ENCODE measurements at places on chromosomes 1 and 21.

DNA sequence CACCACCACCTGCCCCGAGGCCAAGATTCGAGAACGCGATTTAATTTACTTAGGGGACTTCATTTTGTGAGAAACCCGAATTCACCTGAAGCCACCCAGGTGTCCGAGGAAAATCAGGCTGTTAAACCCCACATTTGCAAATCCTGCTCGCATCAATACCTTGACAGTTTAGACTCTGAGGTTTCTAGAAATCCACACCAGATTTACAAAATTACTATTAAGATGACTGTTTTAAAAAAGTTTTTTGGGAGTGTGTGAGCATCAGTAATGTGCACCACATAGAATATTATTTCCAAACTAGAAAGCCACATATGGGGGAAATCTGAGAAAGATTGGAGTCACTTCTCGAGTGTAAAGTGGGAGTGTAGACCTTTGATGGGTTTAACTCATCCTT is 685 bp downstream of the RIMKLA start:
- DNase-seq, result no peak

DNA sequence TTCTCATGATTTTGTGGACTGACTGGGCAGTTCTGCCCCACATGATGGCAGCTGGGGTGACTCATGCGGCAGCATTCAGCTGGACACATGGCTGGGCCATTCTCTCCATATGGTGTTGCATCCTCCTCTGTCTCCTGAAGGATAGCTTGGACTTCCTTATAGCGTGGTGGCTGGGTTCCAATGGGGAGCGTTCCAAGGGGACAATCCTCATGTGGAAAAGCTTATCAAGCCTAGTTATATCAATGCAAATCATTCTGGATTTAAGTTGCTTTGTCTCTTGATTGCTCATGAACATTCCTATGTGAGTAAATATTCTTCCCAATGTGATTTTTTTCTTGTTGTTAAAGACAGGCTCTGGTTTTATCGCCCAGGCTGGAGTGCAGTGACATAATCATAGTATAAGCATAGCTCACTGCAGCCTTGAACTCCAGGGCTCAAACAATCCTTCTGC is 13.2 kb upstream of the SLC2A1 start:
- no peak for DNase-seq

- DNase-seq, result no peak
These were observed 9.2 kb upstream of the TRAF3IP3 start for GRCh38 chr1:209746451-209747165.

- no peak for DNase-seq
These were observed 575.8 kb upstream of the PRMT6 start for GRCh38 chr1:106480629-106481028.

DNA sequence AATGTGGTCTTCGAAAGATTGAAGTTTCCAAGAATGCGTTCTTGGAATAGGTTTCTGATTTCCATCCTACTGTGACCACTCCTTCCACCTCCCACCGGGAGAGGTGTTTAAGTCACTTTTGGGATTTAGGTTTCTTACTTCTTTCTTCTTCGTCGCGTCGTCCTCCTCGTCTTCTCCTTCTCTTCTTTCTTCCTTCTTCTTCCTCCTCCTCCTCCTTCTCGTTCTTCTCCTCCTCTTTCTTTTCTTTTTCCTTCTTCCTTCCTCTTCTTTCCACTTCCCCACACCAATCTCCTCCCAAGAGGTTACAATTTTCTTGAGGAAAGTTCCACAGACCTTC is 2.1 kb downstream of the CACHD1 start:
- DNase-seq, result no peak

- DNase-seq, result no peak
These were observed 7.1 kb downstream of the FNDC7 start for GRCh38 chr1:108719656-108720435.

DNA sequence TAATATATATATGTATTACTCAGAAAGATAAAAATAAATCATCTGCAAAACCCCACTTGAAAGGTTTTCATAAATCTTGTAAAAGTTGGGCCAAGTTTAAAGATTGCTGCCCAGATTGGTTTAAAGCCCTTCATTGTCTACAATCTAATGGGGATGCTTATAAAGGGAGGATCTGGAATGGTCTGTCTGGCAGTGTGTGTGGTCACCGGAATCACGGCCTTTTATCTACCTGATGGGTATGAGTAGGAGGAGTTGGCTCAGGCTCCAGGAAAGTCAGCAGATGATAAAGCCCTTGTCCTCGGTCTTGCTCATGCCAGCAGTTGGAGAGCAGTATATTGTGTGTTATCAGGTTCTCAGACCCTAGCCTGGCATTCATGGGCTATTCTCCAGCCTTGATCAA is 197.7 kb downstream of the ROR1 start:
- DNase-seq, result no peak

DNA sequence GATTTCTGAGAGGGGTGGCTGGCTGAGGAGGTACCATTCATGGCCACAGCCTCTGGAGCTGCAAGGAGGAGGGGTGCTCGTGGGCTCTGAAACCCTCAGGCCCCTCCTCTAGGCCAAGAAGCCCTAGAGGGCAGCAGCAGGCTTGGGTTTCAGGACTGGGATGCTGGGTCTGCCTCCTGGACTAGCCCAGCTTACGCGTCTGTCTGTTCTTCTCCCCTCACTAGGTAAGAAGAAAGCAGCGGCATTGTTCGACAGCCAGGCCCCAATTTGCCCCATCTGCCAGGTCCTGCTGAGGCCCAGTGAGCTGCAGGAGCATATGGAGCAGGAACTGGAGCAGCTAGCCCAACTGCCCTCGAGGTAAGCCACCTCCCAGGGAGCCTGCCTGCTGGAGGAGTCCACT is 60.3 kb downstream of the TMEM53 start:
- DNase-seq, result no peak

DNA sequence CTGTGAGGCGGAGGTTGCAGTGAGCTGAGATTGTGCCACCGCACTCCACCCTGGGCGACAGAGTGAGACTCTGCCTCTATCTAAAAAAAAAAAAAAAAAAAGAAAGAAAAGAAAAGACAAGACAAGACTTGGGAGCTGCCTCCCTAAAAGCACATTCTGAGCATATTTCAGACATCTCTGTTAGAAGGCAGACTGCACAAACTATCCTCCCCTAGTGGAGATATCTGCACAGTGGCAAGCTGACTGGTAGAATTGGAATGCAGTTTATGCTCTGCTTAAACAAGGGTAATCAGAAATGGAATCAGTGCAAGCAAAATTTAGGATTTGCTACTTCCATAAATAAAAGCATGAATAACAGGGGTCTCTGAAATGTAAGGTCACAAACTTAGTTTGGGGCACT is 31.8 kb downstream of the GNG4 start:
- DNase-seq, result no peak

GRCh38 chr21:36791695-36792470 is 93.0 kb downstream of the SIM2 start:
- DNase-seq, result no peak

DNA sequence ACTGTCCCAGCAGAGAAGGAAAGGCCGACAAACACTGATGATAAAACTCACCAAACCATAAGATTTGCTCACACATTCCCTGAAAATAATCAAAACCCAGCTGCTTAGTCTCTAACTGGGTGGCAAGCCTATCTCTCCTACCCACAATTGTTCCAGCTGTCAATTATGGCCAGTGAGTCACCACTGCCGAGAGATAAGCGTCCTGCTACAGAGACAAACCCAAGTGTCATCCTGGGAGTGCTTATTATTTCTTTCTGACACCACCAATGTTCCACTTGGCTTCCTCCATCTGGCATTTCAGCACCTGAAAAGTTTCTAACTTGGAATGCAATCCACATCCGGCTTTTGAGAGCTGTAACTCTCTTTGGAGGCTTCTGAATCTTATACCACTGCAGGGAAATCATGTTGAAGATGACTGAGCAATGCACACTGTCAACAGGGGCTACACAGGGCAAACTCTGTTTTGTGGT is 51.5 kb upstream of the VAV3 start:
- DNase-seq, result no peak

DNA sequence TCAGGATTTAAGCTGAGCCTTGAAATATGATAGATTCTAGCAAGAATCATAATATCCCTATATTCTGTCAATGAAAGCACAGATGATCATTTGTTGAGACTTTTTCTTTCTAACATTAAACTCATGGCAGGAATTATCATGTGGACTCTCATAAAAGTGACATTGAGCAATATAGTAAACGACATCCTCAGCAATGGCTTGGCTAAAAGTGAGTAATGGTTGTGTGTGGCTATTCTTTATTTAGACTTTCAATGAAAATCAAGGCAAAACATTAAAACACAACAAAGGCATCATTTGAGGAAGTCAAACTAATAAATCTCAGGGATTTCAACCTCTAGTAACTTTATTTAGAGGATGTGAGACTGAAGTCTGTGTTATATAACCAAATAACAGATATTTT is 257.8 kb upstream of the ADGRL4 start:
- no peak for DNase-seq

DNA sequence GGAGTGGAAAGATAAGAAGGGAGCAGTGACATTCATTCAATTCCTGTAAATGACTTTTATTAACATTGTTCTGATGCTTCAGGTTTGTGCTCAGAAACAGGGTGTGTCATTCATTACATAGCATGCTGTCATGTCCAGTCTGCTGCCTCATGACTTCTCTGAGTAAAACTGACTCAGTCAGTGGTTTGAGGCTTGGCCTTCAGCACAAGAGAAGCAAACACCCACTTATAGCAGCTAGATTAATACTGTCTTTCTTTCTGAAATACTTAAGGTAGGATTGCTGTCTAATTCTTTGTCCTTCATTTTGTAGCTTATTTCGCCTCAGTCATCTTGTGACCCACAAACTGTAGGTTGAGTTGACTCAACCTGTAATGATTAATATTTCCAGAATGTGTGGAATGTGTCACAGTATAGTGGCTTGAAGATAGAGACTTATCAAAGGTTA is 32.9 kb downstream of the RASAL2 start:
- DNase-seq, result no peak

- no peak for DNase-seq
These were observed 103.5 kb downstream of the PBX1 start for GRCh38 chr1:164662462-164662861.

- DNase-seq, result no peak
These were observed 4.1 kb downstream of the KRTAP15-1 start for GRCh38 chr21:30444204-30444603.

GRCh38 chr1:54127594-54128300 is 25.1 kb downstream of the CDCP2 start:
- DNase-seq, result no peak

GRCh38 chr1:193143285-193143684 is 21.5 kb downstream of the CDC73 start:
- DNase-seq, result no peak

DNA sequence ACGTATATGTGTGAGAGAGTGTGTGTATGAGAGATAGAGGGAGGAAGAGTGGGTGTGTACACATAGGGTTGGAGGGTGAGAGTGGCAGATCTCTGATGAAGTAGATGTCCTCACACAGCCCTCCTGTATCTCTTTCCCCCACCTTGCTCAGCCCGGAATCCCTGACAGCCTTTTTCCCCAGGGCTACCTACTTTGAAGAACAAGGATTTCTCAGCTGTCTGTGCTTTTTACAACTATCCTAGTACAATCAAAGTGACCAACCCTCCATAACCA is 29.1 kb upstream of the CADM3 start:
- DNase-seq, result no peak

GRCh38 chr1:119655154-119655553 is 7.1 kb upstream of the ZNF697 start:
- DNase-seq, result no peak

DNA sequence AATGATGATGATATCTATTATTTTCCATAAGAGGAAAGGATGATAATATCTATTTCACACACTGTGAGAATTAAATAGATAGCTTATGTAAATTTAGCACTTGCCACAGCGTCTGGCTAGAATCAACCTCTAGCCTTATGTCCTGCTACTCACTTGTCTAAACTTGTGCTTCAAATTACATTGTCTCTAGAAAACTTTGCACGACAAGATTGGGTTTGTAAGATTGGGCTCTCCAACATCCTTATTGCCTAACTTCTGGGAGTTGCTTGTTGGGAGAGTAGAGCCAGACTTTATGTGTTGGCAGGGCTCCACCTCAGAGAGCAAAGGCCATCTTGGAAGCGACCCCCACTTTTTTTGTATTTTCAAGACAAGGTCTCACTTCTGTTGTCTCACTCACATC is 50.0 kb upstream of the POGK start:
- no peak for DNase-seq

DNA sequence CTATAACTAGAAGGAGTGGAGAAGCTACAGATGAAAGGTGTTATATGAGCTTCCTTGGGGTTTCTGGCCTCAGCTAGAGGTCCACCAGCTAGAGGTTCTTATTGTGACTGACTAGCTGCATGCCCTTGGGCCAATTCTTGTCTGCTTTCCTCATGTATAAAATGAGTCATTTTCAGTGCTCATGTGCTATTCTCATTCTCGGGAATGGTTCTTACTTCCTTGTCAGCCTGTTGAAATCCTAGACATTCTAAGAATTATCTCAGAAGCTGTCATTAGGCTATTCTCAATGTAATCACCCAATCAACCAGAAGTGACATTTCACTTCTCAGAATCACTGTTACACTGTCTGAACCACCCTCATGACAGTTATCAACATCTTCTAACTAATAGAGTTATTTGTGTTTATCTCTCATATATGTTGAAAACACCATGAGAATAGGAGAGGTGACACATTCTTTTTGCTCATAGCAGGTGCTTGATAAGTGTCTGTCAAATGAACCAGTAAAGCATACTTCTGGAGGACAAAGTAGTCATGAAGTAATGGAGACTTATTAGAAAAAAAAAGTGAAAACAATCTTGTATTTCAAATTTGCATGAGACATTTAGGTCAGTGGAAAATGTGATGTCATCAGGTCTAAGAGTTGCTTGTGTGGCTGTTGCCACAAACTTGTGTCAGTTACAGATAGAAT is 122.8 kb upstream of the IVNS1ABP start:
- DNase-seq, result peak; percentile 70

DNA sequence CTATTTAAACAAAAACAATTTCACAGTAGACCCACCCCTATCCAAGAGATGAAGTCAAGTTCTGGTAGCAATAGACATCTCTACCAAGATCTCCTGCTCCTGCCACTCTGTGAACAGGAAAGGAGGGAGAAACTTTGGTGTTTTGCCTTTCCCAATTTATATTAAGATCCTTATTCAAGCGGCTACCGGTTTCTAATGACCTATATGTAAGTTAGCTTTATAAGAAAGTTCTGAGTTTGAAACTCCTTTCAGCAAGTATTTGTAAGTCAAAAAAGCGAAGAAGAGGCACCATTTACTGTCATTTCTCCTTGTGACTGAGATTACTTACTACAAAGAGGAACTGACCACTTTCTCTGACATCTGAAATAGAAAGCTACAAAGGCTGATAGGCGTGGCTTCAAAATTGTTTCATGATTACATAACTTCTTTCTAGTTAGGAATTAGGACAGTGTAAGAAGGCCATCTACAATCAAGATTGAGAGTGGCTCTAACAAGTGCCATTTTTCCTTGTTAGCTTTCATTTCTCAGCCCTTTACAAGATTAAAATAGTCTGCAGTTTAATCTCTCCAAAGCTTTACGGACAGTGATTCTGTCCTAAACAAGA is at the start of gene MNDA:
TSS of gene MNDA (plus strand) at position 448 of the 604 bp plus-strand sequence. CDS start 10,803 bp downstream, outside the sequence.
- no peak for DNase-seq

- no peak for DNase-seq
These were observed 185.6 kb upstream of the KCNK2 start for GRCh38 chr1:214896921-214897320.

- no peak for DNase-seq
These were observed 63.4 kb upstream of the CSF1 start for GRCh38 chr1:109847251-109847650.
